ENCODE measurements at places on chromosomes 16 and 17.

DNA sequence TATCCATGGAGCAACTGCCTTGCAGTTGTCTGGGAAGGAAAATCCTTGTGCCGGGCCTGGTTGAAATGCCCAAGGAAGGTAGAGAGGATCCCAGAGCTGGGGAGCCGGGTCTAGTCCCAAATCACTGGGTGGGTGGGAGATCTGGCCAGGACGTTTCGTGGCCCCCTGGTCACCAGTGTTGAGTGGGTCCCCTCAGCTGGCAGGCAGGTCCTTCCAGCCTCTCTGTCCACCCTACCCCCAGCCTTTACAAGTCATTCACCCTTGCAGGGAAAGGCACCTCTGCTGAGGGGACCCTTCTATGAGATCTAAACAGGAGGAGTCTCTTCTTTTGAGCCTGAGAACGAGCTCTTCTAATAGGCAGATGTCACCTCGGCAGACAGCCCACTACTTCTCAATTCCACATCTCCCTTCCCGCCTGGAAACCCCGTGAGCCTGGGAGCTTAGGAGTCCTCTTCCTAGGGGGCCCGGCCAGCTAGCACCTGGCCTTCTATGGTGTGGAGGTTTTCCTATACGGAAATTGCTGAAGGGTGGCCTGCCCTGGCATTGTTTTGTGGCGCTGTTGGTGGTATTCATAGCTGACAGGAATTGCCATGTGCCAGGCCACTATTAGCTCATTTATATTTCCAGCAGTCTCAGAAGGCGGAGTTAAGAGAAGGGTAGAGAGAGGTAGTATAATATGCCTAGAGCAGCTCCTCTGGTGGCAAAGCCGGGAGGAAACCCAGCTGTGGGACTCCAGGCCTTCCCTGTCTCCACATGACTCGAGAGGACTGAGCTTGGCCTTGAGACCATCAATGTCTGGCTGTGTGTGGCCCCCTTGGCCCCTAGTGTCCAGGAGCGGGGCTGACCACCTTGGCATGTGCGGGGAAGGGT is 13.3 kb downstream of the MPRIP start:
- DNase-seq: no peak

- DNase-seq: no peak
These were observed 45.0 kb downstream of the SYNRG start for GRCh38 chr17:37564252-37564651.

- DNase-seq: no peak
These were observed 9.6 kb downstream of the CDC42EP4 start for GRCh38 chr17:73302189-73302588.

GRCh38 chr16:1431497-1432270 is 806 bp downstream of the PERCC1 start:
- DNase-seq: no peak

DNA sequence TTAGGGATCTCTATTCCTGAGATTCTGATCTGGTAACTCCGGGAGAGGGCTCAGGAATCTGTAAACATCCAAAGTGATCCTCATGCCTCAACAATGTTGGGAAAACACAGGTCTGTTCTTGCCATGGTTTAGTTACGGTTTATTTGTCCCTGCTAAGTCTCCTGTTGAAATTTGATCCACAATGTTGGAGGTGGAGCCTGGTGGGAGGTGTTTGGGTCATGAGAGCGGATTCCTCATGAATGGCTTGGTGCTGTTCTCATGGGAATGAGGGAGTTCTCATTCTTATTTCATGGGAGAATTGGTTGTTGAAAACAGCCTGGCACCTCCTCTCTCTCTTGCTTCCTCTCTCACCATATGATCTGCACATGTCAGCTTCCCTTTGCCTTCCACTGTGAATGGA is 608.6 kb upstream of the GOT2 start:
- no peak for DNase-seq

DNA sequence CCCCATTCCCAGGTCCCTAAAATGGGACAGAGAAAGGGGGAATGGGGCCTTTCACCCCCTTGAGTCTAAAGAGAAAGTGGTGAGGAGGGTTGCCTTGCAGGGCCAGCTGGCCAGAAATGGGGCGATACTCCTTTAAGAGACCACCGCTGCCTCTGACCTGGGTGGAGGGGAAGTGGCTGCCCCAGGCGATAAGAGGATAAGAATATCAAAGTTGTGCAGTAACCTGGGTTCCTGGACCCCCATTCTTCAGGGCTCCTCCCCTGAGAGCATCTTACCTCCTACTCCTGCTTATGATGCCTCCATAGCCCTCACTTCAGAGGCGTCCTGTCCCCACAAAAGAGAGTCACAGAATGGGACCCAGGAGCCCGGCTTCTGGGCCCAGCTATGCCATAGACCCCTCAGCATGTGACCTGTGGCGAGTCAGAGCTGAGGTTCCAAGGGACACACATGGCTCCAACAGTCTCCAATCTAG is 5.2 kb upstream of the TSPOAP1 start:
- no peak for DNase-seq

GRCh38 chr17:17538417-17539391 is 42.5 kb upstream of the RASD1 start:
- no peak for DNase-seq

GRCh38 chr17:82848022-82848592 is 8.3 kb upstream of the ZNF750 start:
- no peak for DNase-seq

GRCh38 chr17:35293151-35293847 is 50.4 kb downstream of the SLFN5 start:
- no peak for DNase-seq

DNA sequence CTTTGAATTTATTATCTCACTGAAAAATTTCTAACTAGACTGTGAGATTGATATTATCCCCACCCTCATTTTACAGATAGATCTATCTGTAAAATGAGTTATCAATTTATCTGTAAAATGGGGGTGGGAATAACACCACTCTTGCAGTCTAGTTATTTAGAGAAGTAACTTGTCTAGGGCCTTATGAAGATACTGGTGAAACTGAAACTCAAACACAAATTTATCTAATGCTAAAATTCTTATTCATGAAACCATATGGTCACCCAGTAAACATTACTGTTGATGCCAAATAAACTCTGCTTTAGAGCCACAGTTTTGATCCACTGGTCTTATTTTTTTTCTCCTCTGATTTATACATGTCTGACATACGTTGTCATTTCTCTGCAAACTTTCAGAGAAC is 52.1 kb upstream of the SMIM36 start:
- DNase-seq: no peak

- no peak for DNase-seq
These were observed 51.3 kb downstream of the EPN2 start for GRCh38 chr17:19288453-19288852.

DNA sequence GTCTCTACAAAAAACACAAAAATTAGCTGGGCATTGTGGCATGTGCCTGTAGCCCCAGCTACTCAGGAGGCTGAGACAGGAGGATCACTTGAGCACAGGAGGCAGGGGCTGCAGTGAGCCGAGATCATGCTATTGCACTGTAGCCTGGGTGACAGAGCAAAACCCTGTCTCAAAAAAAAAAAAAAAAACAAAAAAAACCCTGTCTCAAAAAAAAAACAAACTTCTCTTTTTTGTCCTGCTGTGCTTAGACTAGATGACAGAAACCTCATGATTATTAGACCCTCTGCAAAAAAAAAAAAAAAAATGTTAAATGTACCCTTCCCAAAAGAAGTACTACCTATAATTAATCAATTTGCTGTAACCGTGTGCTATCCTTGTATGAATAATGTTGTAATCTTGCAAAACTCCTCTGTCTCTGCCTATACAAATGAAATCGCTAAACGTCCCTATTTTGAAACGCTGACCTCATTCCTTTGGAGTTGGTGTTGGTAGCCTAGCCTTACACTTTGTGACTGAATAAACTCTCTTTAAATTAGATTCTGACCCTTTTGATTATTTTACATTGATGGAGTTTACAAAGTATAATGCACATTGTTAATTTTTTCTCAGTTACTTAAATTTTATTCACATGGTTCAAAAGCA is 13.6 kb upstream of the DHRS7B start:
- DNase-seq: no peak

GRCh38 chr17:57699751-57700219 is 45.3 kb downstream of the CCDC182 start:
- no peak for DNase-seq

- DNase-seq: no peak
These were observed 48.4 kb downstream of the NOG start for GRCh38 chr17:56641894-56642293.

DNA sequence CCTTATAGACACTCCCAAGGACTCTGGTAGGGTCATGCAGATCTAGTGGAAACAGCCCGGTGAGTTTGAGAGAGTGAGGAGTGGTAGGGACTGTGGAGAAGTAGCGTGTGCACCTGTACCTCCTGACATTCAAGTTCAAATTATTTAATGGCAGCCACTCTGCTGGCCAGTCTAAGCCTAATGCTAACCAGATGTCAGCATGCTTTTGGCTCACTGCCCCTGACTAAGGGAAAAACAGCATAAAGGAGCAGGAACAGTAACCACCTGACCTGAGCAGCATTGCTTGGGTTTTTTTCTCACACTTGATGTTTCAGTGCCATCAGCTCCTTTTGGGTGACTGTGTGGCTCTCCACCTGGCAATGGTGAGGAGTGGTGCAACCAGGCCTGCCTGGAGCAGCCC is 23.8 kb upstream of the SLC12A3 start:
- no peak for DNase-seq

DNA sequence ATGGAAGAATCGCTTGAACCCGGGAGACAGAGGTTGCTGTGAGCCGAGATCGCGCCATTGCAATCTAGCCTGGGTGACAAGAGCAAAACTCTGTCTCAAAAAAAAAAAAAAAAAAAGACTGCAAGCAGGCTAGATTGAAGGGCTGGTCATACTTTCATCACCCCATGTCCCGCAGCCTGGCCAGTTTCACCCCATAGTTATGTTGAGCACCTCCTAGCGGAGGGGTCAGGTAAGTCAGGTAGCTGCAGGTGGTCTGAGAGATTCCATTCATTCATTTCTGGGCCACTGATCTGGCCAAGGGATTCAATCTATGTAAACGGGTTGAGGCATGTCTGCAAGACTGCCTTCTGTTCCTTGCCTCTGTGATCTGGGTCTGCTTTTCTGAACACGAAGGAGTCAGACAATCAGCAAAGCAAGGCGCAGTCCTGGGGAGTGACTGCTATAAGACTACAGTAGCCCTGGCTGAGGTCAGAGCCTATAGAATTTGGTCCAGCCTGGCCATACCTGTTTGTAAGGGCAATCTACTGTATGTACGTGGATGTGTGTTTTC is 23.6 kb upstream of the BPTF start:
- DNase-seq: no peak

- DNase-seq: no peak
These were observed 57.1 kb downstream of the BRIP1 start for GRCh38 chr17:61806081-61806828.

GRCh38 chr17:68513932-68514331 is 1.7 kb downstream of the PRKAR1A start:
- no peak for DNase-seq

- no peak for DNase-seq
These were observed 453 bp downstream of the MMP25 start for GRCh38 chr16:3046641-3047386.

GRCh38 chr17:4499431-4500190 is 930 bp downstream of the SPNS2 start:
- no peak for DNase-seq

GRCh38 chr16:66915041-66915440 is 3.6 kb downstream of the CDH16 start:
- no peak for DNase-seq

- DNase-seq: no peak
These were observed 70.5 kb downstream of the MARF1 start for GRCh38 chr16:15572329-15573001.

GRCh38 chr17:43572368-43572980 is 26.3 kb upstream of the ETV4 start:
- DNase-seq: no peak

- no peak for DNase-seq
These were observed 125.2 kb downstream of the C16orf78 start for GRCh38 chr16:49498666-49499413.

GRCh38 chr16:14286368-14287230 is 215.5 kb downstream of the MRTFB start:
- no peak for DNase-seq

DNA sequence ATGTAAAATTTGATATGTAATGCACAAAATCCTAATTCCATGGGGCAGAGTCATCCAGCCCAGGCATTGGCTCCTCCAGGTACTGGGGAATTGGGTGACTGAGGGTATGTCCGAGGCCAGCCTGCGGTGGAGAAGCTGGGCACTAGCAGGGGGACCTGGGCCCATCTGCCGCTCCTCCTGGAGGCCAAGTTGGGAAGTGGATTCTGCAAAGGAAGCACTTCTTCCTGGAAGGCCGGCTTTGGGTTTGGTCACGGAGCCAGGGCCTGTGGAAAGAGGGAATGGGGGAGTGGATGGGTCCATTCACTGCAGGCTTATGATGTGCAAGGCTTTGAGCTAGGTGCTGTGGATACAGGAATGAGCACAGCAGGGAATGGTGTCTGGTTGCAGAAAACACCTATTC is 85.8 kb downstream of the GNAO1 start:
- no peak for DNase-seq

- DNase-seq: no peak
These were observed 122.9 kb downstream of the METRNL start for GRCh38 chr17:83202002-83203000.

- no peak for DNase-seq
These were observed 80.5 kb downstream of the TEX14 start for GRCh38 chr17:58611331-58611730.

DNA sequence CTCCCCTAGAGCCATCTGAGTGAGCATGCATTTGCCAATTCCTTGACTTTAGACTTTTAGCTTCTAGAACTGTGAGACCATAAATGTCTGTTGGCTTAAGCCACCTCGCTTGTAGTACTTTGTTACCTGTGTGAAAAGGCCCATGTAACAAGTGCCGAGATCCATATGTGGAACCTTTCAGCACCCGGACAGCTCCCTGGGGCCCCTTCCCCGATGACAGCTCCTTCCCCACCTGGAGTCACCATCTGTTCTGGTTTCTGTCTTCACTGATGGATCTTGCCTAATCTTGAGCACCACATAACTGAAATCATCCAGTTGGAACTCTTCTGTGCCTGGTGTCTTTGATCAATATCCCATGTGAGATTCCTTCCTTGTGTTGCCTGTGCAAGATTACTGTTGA is 78.9 kb upstream of the EEF2KMT start:
- DNase-seq: no peak

DNA sequence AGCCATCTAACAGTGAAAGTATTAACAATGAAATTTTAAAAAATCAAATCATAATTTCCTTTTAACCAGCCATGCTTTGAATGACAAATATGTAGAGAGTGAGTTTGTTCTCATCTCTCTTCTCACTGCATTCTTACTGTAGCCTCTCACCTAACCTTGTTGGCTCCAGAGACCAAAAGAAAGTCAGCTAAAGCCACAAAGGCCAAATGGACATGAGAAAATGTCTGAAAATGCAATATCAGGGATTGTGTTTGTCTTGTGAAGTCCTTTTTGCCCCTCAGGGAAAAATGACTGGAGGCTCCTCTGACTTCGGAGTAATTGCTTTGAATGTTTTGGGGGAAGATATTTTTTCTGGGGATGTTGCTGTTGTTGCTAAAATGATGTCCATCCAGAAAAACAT is 166.3 kb downstream of the SLC39A11 start:
- DNase-seq: no peak

DNA sequence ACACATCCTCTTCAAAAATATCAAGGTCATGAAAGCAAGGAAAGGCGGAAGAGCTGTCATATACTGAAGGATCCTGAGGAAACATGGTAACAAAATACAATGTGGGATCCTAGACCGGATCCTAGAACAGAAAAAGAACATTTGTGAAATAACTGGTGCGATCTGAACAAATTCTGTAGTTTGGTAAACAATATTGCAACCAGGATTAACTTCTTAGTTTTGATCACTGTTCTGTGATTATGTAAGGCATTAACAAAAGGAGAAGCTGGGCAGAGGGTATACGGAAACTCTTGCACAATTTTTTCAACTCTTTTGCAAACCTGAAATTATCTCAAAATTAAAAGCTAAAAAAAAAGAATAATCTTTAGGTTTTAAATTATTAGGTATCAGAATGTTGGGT is 109.7 kb downstream of the TRIM37 start:
- no peak for DNase-seq
